ENCODE measurements at places on chromosomes 13 and 19.

DNA sequence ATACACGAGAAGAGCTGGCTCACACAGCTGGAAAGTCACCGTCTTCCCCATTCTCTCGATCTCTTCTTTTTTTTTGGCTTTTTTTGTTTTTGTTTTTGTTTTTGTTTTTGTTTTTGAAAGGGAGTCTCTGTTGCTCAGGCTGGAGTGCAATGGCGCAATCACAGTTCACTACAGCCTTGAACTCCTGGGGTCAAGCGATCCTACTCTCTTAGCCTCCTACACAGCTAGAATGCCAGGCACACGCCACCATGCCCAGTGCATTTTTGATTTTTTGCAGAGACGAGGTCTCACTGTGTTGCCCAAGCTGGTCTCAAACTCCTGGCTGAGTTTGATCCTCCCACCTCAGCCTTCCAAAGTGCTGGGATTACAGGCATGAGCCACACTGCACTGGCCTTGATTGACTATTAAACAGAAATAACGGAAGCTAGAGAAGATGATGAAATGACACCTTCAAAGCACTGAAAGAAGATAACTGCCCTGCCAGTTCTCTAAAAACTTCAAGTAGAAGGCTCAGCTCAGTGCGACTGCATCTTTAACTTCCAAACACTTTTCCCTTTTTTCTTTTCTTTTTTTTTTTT, 4.0 kb downstream of the FXYD3 start:
- DNase-seq = no peak

GRCh38 chr19:38155453-38155852, 68.6 kb downstream of the DPF1 start:
- no peak for DNase-seq

DNA sequence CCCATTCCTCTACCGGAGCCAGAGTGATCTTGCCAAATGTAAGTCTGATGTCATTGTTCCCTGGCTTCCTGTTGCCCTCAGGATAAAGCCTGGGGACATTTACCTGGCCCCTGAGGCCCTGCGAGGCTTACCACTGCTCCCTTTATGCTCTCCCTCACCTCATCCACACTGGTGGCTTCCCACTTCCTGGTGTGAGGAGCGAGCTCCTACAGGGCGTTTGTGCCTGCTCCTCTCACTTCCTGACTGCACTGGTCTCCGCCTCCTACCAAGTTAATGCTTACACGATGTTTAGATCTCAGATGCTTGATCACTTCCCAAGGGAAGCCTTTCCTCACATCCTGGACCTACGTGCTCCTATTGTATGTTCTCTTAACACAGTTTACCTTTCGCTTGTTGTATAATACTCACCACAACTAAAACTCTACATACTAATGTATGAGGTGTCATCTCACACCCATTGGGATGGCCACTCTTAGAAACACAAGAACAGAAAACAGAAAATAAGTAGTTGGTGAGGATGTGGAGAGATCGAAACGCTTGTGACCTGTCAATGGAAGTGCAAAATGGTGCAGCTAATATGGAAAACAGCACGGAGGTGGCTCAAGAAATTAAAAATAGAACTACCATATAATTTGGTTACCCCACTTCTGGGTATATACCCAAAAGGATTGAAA, 177.6 kb downstream of the SHISA2 start:
- DNase-seq = no peak

DNA sequence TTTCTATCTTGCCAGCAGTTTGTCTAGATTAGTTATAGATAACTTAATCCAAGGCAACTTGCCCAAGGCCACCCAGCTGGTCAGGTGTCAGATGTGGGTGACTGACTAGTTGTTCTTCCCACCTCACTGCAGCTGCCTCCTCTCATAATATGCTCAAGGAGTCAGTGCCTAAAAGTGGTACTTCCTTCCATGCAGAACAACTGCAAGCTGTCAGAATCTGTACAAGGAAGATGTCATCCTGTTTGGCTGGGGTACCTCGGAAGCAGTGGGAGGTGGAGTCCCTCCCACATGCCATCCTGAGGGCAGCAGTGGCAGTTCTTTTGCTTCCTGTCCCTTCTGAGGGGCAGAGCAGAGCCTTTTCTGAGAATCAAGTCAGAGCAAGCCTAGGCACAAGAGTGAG, 193.2 kb upstream of the RFC3 start:
- DNase-seq = peak; percentile 66

- DNase-seq = no peak
These were observed 17.1 kb downstream of the KDM4B start for GRCh38 chr19:4986056-4986455.

DNA sequence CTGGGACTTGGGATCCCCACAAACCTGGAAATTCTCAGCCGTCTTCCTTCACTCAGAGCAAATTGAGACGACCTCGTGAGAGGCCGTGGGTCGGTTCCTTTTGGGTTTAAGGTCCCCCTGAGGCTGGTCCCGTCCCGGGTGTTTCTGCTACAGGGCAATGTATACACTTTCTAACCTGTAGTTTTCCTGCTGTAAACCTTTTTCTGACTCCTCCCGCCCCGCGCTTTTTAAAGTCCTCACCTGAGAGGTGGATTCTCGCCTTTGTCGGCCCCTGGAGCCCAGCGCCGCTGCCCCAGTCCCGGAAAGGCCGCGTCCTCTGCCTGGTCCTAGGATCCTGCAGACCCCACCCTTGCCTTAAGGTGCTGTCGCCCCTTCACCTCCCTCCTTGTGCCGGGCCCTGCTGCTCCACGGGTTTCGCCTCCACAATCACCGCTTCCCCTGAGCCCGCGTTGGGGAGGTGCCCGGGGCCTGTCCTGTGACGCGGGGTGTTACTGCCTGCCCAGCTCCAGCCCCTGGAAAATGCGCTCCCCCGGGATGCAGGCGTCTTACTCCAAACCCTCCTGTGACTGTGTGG, 391 bp downstream of the ZNF761 start:
- DNase-seq = peak; percentile 4

DNA sequence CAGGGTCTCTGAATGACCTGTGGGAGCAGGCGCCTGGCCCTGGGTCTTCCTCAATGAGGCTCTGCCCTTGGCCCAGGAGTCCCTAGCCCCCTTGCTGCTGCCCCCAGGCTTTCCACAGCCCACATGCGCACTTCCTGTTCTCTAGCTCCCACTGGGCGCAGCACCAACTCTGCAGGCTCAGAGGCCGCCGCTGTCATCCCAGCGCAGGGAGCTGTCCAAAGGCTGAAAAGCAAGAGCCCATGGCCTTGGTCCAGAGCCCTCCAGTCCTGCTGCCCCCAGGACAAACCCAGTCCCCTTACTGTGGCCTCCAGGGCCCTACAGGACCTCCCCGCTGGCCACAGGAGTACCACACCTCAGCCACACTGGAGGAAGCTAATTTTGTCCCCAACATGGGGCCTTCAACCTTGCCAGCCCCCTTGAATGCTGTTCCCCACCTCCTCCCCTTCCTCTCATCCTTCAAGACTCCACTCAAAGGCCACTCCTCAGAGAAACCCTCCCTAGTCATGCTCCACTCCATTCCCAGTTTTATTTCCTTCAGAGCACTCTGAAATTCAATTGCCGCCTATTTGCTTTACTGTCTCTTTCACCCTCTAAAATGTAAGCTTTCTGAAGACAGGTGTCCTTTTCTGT, 8.0 kb upstream of the POU2F2 start:
- no peak for DNase-seq

- peak; percentile 85 for DNase-seq
These were observed 25.4 kb downstream of the HPN start for GRCh38 chr19:35066691-35067563.

- no peak for DNase-seq
These were observed 43.8 kb downstream of the KLF12 start for GRCh38 chr13:74090397-74090796.

- DNase-seq = no peak
These were observed 27.2 kb upstream of the CBY2 start for GRCh38 chr13:45674908-45675307.

DNA sequence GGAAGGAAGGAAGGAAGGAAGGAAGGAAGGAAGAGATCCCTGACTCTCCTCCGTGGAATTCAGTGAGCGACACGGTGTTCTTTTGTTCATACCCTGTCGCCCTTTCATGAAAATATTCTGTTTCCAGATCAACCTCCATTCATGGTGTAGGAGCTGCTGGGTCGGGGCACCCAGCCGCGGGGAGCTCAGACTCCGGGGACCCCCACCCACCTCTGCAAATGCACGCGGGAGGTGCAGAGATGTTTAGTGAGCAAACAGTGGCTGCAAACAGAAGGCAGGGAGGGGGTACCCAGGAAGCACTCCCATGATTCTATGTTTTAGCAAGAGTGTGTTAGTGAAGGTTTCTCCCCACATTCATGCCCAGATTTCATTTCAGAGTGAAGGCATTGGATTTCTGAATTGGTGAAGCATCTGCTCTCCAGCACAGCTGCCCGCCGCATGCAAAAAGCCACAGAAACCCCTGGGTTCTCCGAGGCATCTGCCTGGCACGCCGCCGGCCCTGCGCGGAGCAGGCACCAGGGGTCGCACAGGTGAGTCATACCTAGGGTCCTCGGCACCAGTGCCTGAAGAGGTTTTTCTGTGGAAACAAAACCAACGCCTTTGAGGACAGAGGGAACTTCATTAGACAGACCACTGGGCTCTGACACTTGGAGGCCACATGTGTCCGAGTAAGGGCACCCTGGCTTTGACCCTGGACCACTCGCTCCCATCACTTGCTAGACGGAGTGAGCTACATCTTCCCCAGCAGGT, 80.6 kb downstream of the ZNF557 start:
- DNase-seq = no peak

DNA sequence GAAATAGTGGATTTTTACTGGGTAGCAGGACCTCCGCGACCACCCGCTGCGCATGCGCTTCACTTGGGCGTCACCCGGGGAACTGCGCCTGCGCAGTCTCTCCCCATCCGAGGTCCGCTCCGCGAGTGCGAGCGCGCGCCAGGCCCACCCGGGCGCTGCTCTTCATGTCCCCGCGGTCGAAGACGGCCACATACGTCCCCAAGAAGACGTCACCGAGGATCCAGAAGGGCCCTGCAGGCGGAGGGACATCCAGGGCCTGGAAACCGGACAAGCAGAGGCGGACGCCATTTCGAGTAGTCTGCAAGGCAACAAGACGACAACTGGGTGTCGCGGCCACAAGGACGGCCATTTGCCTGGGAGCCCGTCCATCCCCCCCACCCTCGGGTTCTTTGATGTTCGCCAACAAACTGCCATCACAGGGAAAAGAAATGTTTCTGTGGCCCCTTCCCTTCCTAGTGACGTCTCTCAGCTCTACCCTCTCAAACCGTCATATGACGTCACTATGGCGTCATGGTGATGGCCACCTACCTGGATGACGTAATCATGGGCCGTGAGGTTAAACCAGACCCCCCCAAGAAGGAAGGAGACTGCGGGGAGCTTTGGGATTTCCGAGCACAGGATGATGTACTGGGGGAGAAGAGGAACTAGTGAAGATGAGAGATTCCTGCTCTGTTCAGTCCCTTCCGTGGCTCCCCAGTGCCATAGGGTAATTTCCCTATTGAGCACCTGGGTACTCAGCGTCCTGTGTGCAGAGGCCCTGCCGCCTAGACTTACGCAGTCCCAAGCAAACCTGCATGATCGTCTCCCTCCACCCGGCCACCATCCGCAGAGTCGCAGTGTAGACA, 6.7 kb downstream of the NAPSA start:
- DNase-seq = peak; percentile 84

DNA sequence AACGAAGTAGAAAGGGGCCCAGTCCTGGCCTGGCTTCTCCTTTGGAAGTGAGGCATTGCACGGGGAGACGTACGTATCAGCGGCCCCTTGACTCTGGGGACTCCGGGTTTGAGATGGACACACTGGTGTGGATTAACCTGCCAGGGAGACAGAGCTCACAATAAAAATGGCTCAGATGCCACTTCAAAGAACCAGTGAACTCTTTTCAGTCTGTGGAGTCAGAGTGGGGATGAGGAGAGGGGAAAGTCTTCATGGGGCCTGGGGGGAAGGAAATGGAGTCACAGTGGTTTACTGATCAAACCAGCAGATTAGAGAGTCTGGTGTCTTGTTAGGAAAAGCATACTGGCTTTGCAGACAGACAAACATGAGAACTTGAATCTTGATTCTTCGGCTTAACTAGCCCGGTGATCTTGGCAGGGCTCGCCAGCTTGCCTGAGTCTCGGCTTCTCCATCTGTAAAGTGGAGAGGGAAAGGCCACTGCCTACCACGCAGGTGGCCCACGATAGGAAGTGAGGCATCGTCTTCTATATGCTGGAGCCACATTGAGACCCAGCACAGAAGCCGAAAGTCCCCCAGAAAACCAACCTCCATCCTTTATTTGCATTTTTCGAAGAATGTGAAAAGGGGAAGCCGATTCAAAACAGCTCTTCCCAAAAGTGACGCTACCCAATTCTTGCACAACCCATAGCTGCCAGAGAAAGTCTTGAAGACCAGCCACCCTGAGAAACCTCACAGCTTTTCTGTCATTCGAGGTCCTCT, at the start of gene FFAR1:
Gene FFAR1 (plus strand): TSS at position 732 of the 759 bp plus-strand sequence. CDS start 3,650 bp downstream, outside the sequence.
- no peak for DNase-seq

DNA sequence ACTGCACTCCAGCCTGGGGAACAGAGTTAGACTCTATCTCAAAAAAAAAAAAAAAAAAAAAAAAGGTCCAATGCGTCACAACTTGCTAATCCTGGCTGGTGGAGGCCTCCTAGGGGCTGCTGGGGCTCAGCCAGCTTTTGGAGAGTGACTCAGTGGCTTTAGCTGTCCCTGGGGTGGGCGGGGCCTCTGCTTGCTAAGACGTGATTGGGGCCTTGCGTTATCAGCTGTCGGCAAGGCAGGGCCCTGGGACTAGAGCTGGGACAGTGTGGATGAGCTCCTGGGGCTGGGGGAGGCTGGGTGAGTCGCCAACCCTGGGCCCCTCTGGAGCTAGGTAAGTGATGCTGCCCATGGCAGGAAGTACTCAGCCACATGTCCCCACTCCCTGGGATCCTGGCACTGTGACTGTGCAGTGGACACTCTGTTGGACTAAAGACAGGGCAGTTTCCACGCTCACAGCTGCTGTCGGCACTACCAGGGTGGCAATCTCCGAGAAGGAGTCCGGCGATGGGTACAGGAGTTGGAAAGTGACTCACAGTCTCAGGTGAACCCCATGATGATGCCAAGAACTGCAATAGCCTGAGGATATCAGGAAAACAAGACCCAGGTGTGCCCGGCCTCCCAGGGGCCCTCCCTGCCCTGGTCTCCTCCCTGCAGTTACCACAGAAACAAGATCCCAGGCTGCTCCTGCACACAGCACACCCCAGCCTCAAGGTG, 32.2 kb downstream of the F2RL3 start:
- DNase-seq = no peak

GRCh38 chr13:28527629-28528028, 32.7 kb upstream of the FLT1 start:
- no peak for DNase-seq

DNA sequence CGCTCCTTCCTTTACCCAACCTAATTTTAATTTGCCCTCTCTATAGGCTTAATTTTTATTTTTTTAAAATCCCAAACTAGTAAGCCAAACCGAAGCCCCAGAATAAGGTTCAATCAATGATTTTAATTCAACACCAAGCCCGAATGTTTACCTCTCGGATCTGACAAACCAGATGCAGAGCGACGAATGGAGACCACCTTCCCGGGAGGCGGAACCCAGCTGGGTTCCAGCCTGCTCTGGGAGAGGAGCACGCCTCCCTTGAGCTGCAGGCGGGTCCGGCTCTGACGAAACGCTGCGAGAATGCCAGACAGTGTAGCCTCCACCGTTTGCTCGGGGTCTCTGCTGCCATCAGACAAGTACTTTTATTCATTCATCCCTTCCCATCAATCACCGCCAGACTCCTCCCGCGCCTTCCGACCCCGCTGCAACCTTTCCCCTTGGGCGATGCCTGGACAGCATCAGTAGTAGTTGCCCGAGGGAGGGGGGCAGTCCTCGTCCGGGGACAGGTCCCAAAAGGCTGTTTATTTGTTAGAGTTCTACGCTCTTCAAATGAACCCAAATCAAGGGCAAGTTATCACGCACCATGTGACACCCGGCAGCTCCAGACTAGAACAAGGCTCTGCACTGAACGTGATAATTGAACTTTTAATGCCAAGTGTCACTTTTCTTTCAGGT, 752 bp upstream of the EDNRB start:
- DNase-seq = no peak

Measured in CD4-positive, CD25-positive, alpha-beta regulatory T cell (primary cell).